ENCODE measurements at places on chromosomes 7 and 10.

DNA sequence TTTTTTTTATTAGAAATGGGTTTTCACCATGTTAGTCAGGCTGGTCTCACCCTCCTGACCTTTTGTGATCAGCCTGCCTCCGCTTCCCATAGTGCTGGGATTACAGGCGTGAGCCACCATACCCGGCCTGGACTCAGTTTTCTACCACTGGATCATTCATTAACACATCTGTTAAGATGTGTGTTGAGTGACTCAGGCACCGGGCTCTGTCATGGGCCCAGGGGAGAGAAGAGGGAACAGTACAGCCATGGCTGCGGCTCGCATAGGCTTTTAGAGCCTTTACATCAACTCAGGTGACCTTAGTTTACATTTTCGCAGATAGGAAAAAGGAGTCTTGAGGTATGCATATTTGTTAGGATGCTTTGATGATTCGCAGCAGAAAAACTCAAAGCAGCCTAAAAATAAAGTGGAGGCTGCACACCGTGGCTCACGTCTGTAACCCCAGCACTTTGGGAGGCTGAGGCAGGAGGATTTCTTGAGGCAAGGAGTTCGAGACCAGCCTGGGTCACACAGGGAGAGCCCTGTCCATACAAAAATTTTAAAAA is 3.1 kb upstream of the ARPC1B start:
- DNase-seq: no peak

DNA sequence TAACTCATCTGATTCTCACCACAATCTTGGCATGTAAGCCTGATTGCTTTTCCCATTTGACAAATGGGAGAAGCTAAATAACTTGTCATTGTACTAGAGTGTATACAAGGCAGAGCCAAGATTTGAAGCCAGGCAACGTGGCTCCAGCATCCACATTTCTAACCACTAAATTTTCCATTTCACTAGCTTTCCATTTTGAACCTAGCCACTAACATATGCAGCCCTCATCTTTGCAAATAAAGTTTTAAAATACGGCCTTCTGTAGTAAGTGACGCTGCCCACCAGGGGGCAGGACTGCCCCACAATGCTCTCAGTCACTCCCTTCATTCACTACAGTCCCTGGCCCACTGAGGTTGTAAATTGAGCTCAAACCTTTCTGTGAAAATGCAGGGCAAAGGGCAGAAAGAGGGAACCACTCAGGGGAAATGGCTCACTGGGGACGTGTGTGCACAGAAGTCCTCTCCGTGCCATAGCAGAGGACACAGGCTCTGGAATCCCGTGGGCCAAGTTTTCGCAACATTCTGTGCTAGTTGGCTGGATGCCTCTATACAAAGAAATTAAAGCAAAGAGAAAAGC is 315.7 kb downstream of the TNS3 start:
- peak; percentile 21 for DNase-seq

DNA sequence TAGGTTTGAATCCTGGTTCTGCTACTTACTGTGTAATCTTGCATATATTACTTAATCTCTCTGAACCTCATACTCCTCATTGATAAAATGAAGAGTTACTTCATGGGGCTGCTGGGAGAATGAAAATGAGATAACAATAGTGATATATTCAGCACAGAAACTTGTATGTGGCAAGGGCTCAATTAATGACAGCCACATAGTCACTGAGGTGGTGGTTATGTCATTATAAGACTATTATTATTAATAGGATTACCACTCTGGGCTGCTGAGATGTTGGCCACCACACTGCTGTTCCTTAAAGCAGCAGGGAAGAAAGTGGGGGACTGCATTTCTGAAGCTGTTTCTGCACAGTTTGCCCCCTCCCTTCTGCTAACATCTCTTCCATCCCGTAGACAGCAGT is 100.4 kb upstream of the PDLIM1 start:
- DNase-seq: no peak

DNA sequence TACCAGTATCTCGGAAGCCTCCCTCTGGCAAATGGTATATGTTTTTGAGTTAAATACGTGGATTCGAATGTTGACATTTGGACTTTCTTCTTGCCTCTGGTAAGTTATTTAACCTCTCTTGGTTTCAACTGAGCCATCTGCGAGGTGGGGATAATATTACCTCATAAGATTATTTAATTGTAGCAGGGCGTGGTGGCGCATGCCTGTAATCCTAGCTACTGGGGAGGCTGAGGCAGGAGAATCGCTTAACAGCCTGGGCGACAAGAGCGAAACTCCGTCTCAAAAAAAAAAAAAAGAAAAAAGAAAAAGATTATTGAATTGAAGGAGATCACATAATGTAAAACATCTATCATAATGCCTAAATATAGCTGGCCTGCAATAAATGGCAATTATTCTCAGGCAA is 396 bp upstream of the TAF5 start:
- no peak for DNase-seq

- DNase-seq: peak; percentile 80
Measured at GRCh38 chr7:156177422-156178055, 365.3 kb upstream of the SHH start.

DNA sequence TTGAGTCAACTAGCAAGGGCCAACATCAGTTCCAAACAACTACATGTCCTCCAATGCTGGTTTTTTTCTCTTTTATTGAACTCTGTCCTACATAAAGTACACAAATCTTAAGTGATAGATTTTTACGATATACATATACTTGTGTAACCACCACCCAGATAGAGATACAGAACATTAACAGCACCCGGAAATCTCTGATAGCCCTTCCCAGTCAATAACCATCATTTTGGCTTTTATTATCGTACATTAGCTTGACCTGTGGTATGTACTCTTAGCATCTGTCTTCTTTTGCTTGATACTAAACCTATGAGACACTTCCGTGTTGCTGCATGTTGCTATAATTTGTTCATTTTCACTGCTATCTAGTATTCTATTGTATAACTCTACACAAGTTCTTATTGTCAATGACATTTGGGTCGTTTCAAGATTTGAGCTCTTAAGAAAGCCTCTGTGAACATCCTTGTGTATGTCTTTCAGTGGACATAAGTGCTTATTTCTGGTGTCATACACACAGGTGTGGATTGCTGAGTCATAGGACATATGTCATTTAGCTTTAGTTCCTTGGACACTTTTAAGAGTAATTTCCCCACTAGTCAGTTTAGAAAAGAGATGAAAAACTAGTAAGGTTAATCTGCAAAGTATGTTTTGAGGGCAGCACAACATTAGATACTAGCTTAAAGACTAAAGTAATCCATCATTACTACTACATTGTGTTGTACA is 111.1 kb downstream of the PRLHR start:
- DNase-seq: no peak

GRCh38 chr7:27616186-27616491 is 46.5 kb downstream of the HIBADH start:
- no peak for DNase-seq

DNA sequence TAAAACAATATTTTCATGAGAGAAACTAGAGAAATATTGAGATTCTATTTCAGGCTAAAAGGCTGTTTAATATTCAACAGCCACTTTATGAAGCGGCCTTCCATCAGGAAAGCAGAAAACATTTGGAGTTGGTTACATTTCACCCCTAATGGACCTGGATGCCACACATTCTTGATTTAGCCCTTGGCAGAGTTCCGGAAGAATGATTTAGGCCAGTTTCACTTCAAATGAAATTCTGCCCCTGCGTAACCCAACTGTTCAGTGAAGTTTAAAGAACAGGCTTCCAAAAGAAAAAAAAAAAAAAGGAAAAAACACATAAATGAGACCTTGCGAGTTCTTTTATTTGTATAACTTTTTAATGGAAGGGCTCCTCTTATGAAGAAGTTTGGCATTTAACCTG is 239.2 kb upstream of the AKR1E2 start:
- DNase-seq: no peak

GRCh38 chr7:14837216-14837615 is 65.3 kb downstream of the DGKB start:
- no peak for DNase-seq

- no peak for DNase-seq
Measured at GRCh38 chr10:97411406-97411805, 10.3 kb upstream of the RRP12 start.

DNA sequence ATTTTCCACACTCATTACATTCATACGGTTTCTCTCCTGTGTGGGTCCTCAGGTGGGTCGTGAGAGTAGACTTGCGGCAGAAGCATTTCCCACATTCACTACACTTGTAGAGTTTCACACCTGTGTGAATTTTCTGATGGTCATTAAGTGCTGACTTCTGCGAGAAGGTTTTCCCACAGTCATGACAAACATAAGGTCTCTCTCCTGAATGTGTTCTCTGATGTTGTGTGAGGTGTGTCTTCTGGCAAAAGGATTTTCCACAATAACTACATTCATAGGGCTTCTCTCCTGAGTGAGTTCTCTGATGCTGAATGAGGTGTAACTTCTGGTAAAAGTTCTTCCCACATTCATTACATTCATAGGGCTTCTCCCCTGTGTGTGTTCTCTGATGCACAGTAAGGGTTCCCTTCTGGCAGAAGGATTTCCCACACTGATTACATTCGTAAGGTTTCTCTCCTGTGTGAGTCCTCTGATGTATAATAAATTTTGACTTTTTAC is 15.1 kb downstream of the ZNF12 start:
- no peak for DNase-seq

DNA sequence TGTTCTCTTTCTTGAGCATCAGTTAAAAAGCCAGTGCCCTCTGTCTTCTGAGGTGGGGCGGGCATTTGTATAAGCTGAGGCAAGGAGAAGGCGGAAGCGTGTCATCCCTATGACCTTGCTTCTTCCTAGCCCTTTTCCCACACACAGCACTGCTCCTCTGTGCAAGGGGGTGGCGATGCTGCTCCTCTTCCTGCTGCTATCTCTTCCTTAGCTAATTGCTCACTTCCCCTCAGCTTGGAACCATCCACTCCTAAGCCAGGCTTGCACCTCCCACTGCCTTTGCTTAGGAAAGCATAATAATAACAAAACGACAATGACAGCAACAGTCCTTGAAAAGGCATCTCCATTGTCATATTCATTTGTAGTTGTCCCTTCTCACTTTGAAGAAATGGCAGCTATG is 366.9 kb downstream of the PHTF2 start:
- no peak for DNase-seq

DNA sequence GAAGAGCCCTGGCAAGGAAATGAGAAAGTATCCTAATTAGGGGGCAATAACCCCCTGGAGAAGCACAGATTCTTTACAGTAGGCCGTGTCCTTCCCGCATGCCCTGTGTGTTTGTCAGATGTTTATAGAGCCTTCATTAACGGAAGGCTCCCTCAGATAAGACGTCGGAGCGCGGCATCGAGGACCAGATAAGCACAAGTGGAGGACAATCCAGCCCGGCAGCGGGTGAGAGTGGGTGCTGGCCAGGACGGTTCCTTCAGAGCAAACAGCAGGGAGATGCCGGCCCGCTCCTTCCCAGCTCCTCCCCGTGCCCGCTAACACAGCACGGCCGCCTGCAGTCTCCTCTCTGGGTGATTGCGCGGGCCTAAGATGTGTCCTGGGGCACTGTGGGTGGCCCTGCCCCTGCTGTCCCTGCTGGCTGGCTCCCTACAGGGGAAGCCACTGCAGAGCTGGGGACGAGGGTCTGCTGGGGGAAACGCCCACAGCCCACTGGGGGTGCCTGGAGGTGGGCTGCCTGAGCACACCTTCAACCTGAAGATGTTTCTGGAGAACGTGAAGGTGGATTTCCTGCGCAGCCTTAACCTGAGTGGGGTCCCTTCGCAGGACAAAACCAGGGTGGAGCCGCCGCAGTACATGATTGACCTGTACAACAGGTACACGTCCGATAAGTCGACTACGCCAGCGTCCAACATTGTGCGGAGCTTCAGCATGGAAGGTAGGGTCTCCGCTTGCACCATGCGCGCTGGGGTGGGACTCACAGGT is at the start of gene GDF2:
Gene GDF2, plus strand, starts transcription at position 155 of the 762 bp plus-strand sequence. Its CDS starts 215 bp downstream, at position 370.
- DNase-seq: no peak

- no peak for DNase-seq
Measured at GRCh38 chr7:139820089-139820488, 9.0 kb upstream of the TBXAS1 start.

DNA sequence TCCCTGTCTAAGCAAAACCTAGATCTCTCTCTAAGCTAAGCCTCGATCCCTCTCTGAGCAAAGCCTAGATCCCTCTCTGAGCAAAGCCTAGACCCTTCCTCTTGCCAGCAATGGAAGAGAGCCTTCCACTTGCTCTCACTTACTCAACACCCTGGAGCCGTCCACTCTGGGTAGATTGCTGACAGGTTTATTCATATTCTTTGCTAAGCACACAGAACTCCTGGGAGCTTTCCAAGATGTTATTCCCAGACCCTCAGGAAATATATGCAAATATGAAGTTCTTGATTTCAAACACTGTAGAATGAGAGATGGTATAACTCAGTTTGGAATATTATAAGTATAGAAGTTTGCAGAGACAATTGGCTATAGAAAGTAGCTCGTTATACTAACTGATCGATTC is 503.8 kb upstream of the CELF2 start:
- no peak for DNase-seq

DNA sequence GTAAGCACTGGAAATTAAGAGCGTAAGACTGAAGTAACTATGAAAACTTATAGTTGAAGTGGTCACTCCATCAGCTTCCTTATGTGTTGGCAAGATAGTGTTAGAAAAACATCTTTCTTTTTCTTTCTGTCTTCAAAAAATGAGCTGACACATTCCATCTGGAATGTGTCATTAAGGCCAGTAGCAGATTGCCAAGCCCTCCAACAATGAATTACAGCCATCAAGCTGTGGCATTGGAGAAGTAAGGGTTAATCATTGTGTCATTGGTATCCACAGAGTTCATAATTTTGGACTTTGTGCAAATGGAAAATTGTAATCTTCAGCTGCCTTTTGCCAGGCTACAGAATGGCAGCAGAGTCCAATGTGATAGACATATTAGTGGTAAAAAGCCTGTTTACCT is 926.3 kb downstream of the NRG3 start:
- DNase-seq: no peak

DNA sequence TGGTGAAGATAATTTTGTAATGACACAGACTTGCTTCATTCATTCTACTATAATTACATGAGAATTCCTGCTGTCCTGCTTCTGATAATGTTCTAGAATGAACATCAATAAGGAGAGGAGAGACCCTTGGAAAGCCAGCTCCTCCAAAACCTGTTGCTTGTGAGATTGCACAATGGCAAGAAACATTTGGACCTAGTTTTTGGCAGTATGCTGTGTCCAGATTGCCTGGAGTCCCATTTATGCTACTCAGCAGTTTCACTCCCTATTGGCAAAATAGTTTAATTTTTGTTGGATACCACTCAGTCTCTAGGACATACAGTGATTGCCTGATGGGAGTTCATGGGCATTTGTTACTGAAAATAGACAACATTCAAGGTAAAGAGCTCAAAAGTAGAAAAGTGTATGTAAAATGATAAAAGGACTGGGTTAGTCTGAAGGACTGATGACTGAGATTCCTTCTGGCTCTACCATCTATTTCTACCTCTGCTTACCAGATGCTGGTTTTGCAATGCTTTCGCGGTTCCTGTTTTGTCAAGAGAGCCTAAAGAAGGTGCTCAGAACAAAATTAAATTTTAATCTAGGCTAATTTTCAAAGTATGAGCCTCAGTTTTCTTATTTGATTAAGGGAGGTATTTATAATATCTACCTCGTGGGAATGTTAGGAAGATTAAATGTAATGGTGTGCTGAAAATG is 8.0 kb upstream of the ACTR3B start:
- no peak for DNase-seq

DNA sequence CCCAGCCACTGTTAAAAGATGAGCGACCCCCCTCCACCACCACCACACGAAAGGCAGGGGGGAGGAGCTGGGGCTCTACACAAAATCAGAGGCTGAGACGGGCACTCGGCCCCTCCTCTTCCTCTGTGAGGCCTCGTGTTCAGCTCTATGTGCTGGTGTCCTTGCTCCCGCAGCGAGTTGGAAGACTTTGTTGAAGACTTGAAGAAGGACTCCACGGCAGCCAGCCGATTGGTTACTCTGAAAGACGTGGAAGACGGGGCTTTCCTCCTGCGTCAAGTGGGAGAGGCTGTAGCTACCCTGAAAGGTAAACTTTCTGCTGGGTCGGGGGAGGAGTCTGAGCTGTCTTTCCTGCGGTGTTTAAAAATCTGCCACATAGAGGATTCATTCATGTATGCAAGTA is 203.7 kb downstream of the ARHGAP21 start:
- DNase-seq: no peak

Measured in NCI-H1105 (cell line).